ENCODE measurements at places on chromosomes 7 and 10.
A peak's percentile ranks its signal among the peaks of the same experiment; 100 is the strongest.

DNA sequence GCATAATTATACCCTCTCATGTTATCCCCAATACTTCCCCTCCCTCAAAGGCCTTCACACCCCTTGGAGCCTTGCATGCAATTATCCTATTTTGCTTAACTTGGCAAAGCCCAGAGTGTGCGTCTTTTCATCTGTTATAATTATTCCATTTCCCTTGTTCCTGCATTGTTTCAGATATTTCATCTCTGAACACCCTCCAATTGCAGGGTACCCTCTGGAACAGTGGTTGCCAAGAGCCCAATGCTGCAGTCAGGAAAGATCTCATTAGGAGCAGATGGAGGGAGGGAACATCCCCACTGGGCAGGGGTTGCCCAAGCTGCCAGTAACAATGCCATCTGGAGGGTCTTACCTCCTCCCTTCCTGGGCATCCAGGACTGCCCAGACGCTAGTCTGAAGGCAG, 18.4 kb upstream of the GOLGA7B start:
- no peak for DNase-seq

- DNase-seq = no peak
Measured at GRCh38 chr10:132938472-132939339, 3.7 kb downstream of the CFAP46 start.

- no peak for DNase-seq
Measured at GRCh38 chr10:102384053-102384452, 11.5 kb upstream of the NFKB2 start.

GRCh38 chr7:126236261-126236660, 1016.5 kb downstream of the GRM8 start:
- no peak for DNase-seq

GRCh38 chr10:8254350-8254749, 199.9 kb downstream of the GATA3 start:
- DNase-seq = no peak

DNA sequence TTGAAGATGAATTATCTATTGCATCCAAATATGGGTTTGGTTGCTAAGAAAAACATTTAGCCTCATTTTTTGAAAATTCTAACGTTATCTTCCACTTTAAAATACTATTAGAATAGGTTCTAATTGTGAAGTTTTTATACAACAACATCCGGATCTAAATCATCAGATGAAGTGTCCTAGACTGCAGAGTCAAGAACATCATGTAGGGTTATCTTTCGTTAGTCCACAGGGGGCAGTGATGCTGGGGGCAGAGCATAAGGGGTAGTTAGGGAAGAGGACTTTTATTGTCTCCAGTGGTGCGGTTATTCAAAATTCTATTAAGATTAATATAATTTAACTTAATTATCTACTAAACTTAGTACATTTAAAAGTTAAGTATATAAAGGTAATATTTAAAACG, 990.6 kb upstream of the PHF14 start:
- no peak for DNase-seq

DNA sequence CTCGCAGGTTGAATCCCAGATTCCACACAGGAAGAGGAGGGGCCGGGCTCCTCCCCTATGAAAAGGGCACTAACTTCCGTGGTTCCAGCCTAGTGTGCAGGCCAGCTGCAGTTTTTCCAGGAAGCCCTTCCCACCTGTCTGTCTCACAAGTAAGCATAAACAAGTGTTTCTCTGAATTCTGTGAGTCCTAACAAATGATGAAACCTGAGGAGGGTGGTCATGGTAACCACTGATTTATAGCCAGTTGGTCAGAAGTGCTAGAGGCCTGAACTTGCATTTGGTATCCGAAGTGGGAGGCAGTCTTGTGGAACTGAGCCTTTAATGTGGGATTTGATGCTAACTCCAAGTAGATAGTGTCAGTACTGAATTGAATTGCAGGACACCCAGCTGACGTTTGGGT, 54.7 kb upstream of the STEAP4 start:
- no peak for DNase-seq

GRCh38 chr7:141231018-141231792, 157.3 kb downstream of the TMEM178B start:
- no peak for DNase-seq

GRCh38 chr7:1928645-1929348, 258.7 kb downstream of the ELFN1 start:
- DNase-seq = no peak

DNA sequence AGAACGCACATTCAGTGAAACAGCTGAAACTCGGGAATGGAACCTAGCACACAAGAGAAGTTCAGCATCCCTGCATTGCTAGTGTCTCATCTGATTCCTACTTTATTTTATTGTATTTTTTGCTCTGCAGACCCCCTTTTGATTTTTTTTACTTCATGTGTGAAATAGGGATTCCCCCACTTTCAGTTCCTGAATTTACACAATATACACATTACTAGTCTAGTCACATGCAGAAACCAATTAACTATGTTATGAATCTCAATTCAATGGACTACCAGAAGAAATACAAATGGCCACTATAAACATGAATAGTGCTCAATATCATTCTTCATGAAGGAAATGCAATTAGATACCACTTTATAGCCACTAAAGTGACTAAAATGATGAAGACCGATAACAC, 386.1 kb upstream of the COBL start:
- no peak for DNase-seq

- no peak for DNase-seq
Measured at GRCh38 chr7:7772397-7772821, 54.0 kb upstream of the RPA3 start.

GRCh38 chr10:52526251-52526823, 212.3 kb downstream of the DKK1 start:
- DNase-seq = no peak

DNA sequence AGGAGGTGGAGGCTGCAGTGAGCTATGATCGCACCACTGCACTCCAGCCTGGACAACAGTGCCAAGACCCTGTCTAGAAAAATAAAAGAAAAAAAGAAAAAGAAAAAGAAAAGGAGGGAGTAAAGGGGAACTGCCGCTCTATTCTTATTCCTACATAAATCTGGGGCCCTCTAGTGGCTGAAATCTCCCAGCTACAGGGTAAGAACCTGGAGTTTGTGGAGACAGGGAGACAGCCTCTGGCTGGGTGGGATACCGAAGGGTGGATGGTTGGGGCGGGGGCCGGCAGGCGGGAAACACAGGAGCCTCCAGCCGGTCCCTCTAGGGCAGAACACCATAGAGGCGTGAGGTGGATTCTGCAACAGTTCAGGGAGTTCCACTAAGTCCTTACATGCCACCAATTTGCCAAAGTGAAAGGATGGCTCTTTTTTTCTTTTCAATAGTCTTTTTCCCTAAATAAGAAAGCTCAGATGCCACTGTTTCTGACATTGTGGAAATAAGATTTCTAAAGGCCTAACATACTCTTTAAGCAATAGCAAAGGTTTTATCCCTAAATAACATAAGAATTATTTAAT, 117.3 kb downstream of the SVIL start:
- DNase-seq = no peak

DNA sequence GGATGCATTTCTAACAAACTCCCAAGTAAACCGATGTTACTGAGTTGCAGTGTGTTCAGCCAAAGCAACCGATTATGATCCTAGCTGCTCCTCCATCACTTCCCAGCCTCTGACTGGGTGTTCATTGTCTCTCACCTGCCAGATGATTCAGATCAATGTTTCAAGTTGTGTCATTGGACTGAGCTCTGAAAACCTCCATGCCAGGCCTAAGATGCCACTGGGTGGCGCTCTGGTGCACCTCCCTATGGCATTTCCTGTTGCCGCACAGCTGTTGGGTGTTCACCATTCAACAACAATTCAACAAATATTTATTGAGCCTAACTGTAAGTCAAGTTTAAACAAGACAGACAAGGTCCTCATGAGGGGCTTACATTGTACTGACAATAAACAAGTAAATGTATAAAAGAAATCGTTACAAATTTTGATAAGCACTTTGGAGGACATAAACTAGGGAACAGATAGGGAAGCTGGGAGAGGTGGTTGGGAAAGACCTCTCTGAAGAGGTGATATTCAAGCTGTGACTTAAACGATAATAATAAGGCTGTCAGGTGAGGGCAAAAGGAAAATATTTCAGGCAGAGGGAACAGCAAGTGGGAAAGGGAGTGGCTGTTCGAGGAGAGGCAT, 22.8 kb downstream of the RGR start:
- no peak for DNase-seq

GRCh38 chr7:91248996-91249395, 15.2 kb upstream of the FZD1 start:
- no peak for DNase-seq

- no peak for DNase-seq
Measured at GRCh38 chr10:90041585-90041984, 340.2 kb downstream of the KIF20B start.

GRCh38 chr10:130464426-130464825, 328.2 kb downstream of the GLRX3 start:
- DNase-seq = no peak

- DNase-seq = no peak
Measured at GRCh38 chr7:156127166-156128134, 315.2 kb upstream of the SHH start.

GRCh38 chr7:141418066-141418465, 133.1 kb upstream of the AGK start:
- DNase-seq = no peak

- DNase-seq = no peak
Measured at GRCh38 chr7:24227603-24228359, 56.2 kb upstream of the NPY start.

DNA sequence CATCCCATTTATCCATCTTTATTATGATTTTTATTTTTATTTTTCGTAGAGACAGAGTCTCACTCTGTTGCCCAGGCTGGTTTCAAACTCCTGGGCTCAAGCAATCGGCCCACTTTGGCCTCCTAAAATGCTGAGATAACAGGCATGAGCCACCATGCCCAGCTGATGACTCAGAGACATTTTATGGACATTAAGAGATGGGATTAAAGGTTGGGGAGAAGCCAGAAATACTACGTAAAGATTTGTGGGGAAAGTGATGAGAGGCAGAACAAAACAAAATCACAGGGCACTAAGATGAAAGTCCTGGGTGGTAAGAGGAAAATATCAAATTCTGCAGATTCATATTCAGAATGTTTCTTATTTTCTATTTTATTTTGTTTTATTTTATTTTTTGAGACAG, 7.6 kb downstream of the WNT8B start:
- DNase-seq = no peak

GRCh38 chr7:27762062-27762461, 22.1 kb downstream of the TAX1BP1 start:
- no peak for DNase-seq

- DNase-seq = no peak
Measured at GRCh38 chr10:1309617-1310270, 253.6 kb downstream of the WDR37 start.

DNA sequence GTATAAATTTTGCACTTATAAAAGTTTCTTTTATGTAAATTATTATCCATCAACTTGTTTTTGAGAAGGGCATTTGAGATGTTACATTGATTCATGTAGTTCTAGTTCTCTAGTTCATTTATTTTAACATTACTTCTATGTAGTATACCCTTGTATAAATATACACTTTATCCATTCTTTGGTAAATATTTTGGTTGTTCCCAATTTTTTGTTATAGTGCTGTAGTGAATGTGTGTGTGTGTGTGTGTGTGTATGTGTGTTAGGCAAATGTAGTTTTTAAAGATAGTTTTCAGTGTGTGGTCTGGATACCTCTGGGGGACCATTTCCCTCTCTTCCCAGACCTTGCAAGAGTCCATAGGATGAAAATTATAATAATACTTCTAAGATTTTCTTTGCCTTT, 15.0 kb downstream of the PRKAR2B start:
- DNase-seq = no peak

- DNase-seq = no peak
Measured at GRCh38 chr10:63137306-63137705, 4.2 kb downstream of the NRBF2 start.

GRCh38 chr10:104441329-104442000, 87.8 kb downstream of the CFAP58 start:
- DNase-seq = peak; percentile 92

GRCh38 chr10:100927266-100927665, 14.5 kb downstream of the SLF2 start:
- no peak for DNase-seq

DNA sequence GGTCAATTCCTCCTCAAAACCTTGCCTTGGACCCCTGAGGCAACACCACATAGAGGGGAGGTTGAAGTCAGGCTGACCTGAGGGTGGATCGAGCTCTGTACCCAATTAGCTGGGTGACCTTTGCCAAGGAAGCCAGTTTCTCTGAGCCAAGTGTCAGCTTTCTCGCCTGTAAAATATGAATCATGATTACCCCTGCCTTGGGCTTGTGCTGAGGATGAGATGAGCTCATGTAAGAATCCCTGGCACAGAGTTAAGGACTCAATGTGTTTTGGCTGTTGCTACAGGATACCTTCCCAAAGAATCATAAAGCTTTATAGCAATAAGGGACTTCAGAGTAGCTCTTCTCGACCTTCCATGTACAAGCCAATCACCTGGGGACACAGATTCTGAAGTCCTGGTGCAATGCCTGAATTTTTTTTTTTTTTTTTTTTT, 43.5 kb upstream of the CACUL1 start:
- no peak for DNase-seq

GRCh38 chr10:76245951-76246495, 814.6 kb downstream of the LRMDA start:
- no peak for DNase-seq

- DNase-seq = no peak
Measured at GRCh38 chr7:91266689-91267090, 2.5 kb downstream of the FZD1 start.

GRCh38 chr7:122544463-122544862, 154.5 kb downstream of the RNF133 start:
- no peak for DNase-seq

DNA sequence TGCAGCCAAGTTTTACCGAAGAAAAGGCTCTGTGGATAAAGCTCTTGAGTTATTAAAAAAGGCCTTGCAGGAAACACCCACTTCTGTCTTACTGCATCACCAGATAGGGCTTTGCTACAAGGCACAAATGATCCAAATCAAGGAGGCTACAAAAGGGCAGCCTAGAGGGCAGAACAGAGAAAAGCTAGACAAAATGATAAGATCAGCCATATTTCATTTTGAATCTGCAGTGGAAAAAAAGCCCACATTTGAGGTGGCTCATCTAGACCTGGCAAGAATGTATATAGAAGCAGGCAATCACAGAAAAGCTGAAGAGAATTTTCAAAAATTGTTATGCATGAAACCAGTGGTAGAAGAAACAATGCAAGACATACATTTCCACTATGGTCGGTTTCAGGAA, 10.6 kb downstream of the IFIT1 start:
- DNase-seq = no peak

GRCh38 chr7:137772316-137772715, 74.5 kb downstream of the DGKI start:
- DNase-seq = no peak
